GM12864 (cell line): ENCODE measurements at places on chromosomes 2 and 18.

DNA sequence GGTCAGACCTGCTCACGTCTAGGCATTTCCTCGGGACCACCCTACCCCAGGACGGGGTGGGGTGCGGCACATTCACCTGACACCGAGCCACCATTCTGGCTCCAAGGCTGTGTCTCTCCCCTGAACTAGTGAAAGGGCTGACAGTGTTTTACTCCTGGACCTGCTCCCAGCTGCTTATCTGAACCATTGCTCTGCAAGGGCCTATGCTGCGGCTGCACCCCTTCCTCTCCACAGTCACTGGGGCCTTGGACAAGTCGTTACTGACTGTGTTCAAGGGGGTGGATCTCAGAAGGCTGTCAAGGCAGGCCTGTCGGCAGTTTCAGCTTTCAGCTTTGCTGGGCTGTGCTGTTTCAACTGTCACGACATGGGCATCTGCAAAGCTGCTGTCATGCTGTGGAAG lies 11.7 kb downstream of the CREG2 start:
- DNase-seq = no peak

GRCh38 chr2:2452961-2453360 lies 121.9 kb upstream of the MYT1L start:
- DNase-seq = no peak

- DNase-seq = no peak
Observed at GRCh38 chr2:27887830-27888229, 2.4 kb downstream of the RBKS start.

DNA sequence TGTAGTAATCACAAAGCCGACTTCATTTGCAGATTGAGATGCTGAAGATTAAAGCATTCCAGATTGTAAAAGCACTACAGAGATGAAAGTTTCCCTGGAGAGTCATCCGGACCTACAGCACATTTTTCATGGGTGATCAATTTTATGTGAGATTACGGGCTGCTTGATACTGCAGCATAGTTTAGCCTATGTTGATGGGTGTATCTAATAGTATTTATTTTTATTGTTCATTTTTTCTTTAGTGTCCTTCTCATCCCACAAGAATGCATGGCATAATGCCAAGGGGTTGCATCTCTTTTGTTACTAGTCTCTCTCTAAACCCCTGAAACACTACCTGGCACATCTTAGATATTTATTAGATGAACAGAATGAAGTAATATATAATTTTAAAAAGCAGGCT lies 240.4 kb downstream of the MBD2 start:
- DNase-seq = no peak

- no peak for DNase-seq
Observed at GRCh38 chr2:30926606-30927005, 119.4 kb upstream of the CAPN13 start.

DNA sequence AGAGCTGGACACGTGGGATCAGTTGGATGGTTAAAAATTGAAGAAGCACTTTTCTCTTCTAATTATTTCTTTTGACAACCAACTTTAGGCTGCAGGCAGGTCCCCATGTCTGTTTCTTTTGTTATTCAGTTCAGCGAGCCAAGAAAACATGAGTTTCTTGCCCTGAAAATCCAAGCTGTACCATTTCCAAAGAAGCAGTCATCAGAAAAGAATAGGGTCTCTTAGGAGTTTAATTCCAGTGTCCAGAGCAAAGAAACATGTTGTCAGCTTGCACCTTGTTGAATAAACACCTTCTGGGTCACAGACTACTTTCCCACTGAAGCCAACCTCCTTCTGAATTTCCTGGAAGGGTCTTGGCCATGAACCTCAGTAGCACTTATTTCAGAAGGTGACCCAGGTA lies 170.5 kb upstream of the COPS8 start:
- DNase-seq = no peak

DNA sequence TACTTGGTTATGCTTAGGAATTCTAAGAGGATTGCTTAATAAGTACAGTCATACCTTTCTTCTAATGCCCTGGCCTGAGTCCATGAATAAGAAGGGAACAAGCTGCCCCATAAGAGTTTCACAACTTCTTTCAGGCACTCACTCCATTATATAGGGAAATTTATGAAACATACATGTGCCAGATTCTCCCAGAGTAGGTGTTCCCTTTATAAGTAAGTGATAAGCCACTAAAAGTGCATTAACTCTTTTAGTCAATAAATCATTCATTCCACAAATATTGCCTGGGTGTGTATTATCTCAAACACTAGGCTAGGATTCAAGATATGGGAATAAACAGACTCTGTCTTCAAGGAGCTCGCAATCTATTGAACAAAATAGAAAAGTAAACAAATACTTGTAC lies 84.5 kb upstream of the RBBP8 start:
- DNase-seq = no peak

GRCh38 chr18:56959120-56959519 lies 187.8 kb upstream of the BOD1L2 start:
- no peak for DNase-seq

DNA sequence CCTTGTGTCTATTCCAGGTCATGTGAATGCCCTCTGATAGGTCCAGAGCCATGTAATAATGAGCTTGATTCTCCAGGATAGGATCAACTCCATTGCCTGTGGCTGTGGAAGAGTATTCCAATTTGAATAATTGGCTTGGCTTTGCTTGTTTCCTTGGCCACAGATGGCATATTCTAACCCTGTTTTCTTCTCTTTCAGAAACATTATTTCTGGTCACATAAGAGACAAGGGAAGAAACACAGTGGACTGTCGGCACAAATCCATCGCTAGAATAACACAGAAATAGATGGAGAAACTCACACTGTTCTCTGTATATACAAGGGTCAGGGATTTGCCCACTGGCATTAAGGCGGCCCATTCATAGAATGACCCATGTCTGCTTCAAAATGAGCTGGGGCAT lies 278.4 kb upstream of the CCDC68 start:
- DNase-seq = no peak

DNA sequence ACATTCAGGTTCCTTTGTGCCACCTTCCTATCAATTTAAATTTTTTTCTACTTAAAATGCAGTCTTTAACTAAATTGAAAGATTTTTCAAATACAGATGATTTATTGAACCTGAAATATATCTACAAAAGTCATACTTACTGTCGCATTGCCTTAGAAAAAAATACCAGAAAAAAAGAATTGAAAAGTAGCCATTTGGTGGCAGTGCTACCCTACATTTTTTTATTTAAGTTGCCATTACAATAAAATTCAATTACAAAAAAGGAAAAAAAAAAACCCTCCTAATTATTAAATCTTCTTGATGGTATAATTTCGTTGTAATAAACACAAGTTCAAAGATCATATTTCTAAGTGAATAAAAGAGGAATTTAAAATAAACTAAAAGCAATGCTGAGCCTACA lies 43.4 kb downstream of the DSC3 start:
- DNase-seq = no peak
